ENCODE measurements at places on chromosomes 1 and 21. TPM values are rescaled to one million over a fixed set of nuclear protein-coding genes. Genes with fewer than 3 reads are reported as not detected.

FOXO6 gene
- under 0.01 TPM for total RNA-seq

UBE2U gene
- not detected for total RNA-seq

TOR1AIP1 gene
- total RNA-seq: 50.3 TPM

S100B gene
- 5.4 TPM for total RNA-seq

UBXN10 gene
- 1.9 TPM for total RNA-seq

UROD gene
- total RNA-seq: 13.4 TPM

GRCh38 chr1:30807318-30808066, 49.9 kb upstream of the LAPTM5 start:
- H3K27ac ChIP-seq: peak overlapping the region; percentile 50
- H3K36me3 ChIP-seq: no peaks in the 10 kb centered on the region
- H3K4me1 ChIP-seq: peaks cover 11% of the 10 kb centered on the region
- no peak for DNase-seq

GRCh38 chr1:70778934-70779333, 268.7 kb downstream of the PTGER3 start:
- H3K36me3 ChIP-seq: no peaks in the 10 kb centered on the region
- no peak for DNase-seq
- H3K27me3 ChIP-seq: no peaks in the 10 kb centered on the region
- H3K27ac ChIP-seq: no peak overlapping the region
- H3K4me3 ChIP-seq: no peak overlapping the region

Measured in stomach (tissue), 19 donors.